ENCODE measurements at places on chromosomes 11 and 22. TPM values are rescaled to one million over a fixed set of nuclear protein-coding genes. Genes with fewer than 3 reads are reported as not detected.

SPI1 gene
- not detected for total RNA-seq

UPB1 gene
- not detected for total RNA-seq

ATL3 gene
- 90.3 TPM for total RNA-seq

CCDC87 gene
- total RNA-seq: 1.2 TPM

Data from placental epithelial cell (primary cell).